Heart left ventricle (tissue), 16 donors: ENCODE measurements at places on chromosomes 16 and 17. TPM values are rescaled to one million over a fixed set of nuclear protein-coding genes. Genes with fewer than 3 reads are reported as not detected.

CHRNE gene
- 1.4 TPM for total RNA-seq

SERPINF2 gene
- total RNA-seq = 1.1 TPM

ARL5C gene
- not detected for total RNA-seq

ALDH3A1 gene
- 0.46 TPM for total RNA-seq

ALOX12B gene
- not detected for total RNA-seq

TXNL4B gene
- total RNA-seq = 8.2 TPM

LPCAT2 gene
- 9.5 TPM for total RNA-seq

KRT24 gene
- total RNA-seq = not detected

TPSG1 gene
- not detected for total RNA-seq

CIITA gene
- 73.9 TPM for total RNA-seq

CACNA1H gene
- 1.8 TPM for total RNA-seq

GP1BA gene
- total RNA-seq = 0.25 TPM

IRF8 gene
- 31.8 TPM for total RNA-seq

NPIPB8 gene
- total RNA-seq = not detected

EVPL gene
- 2.0 TPM for total RNA-seq

PERCC1 gene
- total RNA-seq = 0.60 TPM

KRTAP2-2 gene
- total RNA-seq = not detected

MYH13 gene
- total RNA-seq = not detected

NACA2 gene
- not detected for total RNA-seq

TBC1D16 gene
- total RNA-seq = 13.2 TPM

ALOX15B gene
- 0.18 TPM for total RNA-seq

PCGF2 gene
- 22.7 TPM for total RNA-seq

SOX9 gene
- total RNA-seq = 11.7 TPM

FTO gene
- 77.2 TPM for total RNA-seq

JUP gene
- total RNA-seq = 180 TPM

NXPH3 gene
- total RNA-seq = 6.3 TPM

KRT31 gene
- not detected for total RNA-seq

KAT8 gene
- 61.4 TPM for total RNA-seq

MFAP4 gene
- 65.2 TPM for total RNA-seq

ELAC2 gene
- total RNA-seq = 65.8 TPM

CCL15 gene
- total RNA-seq = not detected

NR1D1 gene
- total RNA-seq = 21.8 TPM

TOM1L1 gene
- total RNA-seq = 8.6 TPM

IL21R gene
- 0.20 TPM for total RNA-seq

CDH11 gene
- 37.1 TPM for total RNA-seq

NPIPA2 gene
- 1.7 TPM for total RNA-seq

CRYBA1 gene
- total RNA-seq = not detected

XAF1 gene
- 20.6 TPM for total RNA-seq

OR1A1 gene
- total RNA-seq = not detected

TSPAN10 gene
- total RNA-seq = not detected

KCNAB3 gene
- 0.32 TPM for total RNA-seq

TRAP1 gene
- total RNA-seq = 142 TPM

TBX6 gene
- total RNA-seq = 0.84 TPM

NPIPA7 gene
- 3.5 TPM for total RNA-seq

CHST4 gene
- not detected for total RNA-seq

UQCRC2 gene
- total RNA-seq = 576 TPM

MSLN gene
- not detected for total RNA-seq

CHST5 gene
- total RNA-seq = 0.15 TPM
